GOT3 (cell line): ENCODE measurements at places on chromosomes 5 and 9.
A peak's percentile ranks its signal among the peaks of the same experiment; 100 is the strongest.

DNA sequence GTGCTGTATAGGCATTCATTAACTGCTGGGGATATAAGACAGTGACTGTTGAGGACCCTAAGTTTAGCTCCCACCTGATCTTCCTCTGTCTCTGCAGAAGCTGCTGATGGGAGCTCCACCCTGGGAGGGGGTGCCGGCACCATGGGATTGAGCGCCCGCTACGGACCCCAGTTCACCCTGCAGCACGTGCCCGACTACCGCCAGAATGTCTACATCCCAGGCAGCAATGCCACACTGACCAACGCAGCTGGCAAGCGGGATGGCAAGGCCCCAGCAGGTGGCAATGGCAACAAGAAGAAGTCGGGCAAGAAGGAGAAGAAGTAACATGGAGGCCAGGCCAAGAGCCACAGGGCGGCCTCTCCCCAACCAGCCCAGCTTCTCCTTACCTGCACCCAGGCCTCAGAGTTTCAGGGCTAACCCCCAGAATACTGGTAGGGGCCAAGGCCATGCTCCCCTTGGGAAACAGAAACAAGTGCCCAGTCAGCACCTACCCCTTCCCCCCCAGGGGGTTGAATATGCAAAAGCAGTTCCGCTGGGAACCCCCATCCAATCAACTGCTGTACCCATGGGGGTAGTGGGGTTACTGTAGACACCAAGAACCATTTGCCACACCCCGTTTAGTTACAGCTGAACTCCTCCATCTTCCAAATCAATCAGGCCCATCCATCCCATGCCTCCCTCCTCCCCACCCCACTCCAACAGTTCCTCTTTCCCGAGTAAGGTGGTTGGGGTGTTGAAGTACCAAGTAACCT, 22.1 kb downstream of the PCDHGC5 start:
- no peak for DNase-seq

DNA sequence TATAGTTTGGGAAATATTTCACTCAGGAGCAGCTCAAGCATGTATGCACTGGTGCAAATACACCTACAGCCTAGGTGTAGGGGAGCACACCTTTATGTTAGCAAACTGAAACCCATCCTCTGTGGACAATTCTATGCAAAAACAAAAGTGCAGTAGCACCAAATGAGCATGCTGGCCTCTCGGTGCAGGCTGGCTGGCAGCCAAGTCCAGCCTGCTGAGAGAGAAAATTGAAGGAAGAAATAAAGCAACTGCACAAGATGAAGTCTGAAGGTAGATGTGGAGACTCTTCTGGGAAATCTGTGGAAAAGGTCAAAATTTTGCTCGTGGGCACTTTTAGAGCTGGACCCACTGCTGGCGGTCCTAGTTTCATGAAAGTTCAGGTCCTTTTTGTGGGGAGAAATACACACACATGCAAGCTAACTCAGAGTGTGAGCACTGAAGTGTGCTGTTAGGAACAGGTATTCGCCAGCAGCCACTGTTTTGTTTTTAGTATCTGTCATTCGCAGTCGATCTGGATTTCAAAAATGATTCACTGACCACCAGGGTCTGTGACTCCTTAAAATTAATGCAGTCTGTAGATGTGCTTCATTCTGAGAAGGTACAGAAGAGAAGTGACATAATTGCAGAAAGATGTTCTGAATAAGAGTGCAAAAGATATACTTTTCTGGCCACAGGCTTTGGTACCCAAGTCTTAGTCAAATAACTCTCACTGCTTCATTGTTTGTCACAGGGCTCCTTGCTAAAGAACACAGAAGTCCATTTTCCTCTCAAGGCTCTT, 281.7 kb downstream of the PARP8 start:
- no peak for DNase-seq

DNA sequence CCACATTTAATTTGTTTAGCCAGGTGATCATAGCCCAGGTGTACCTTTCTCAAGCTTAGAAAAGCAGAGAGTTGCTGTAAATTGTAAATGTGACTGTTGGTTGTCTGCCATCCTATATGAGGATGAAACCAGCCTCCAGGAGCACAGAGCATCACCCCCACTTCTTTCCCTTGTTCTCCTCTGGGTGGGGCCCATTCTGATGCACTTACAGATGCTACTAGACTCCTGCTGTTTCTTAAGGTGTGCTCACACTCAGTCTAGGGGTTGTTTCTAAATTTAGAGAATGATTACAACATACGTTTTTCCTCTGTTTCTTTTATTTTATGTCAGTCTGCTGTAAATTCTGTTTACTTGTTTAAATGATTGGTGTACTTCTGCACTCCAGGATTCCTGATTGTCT, 10.5 kb downstream of the PTCD2 start:
- no peak for DNase-seq

GRCh38 chr9:108743901-108744371, 111.8 kb downstream of the ACTL7B start:
- DNase-seq, result no peak

DNA sequence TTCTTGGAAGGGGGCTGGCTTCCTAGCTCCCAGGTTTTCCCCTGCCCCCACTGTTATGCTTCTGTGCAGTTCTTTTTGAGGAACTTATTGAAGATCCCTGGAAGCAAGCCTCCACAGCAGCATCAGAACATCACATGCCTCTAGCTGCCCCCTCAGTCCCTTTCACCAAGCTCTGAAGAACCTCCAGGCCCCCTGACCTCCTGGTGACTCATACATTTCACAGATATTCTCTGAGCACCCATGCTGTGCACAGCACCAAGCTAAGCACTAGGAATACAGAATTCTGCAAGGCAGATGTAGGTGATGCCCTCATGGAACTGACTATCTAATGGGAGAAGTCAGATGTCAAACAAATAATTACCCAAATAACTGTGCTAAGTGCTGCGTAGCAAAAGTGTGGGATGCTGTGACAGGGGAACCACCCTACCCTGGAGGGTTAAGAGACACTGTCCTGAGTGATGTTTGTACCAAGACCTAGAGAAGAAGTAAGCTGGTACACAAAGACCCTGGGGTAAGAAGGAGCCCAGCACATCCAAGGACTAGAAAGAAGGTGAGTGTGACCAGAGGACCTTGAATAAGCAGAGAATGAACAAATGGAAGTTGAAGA, 213.7 kb upstream of the NR4A3 start:
- no peak for DNase-seq

DNA sequence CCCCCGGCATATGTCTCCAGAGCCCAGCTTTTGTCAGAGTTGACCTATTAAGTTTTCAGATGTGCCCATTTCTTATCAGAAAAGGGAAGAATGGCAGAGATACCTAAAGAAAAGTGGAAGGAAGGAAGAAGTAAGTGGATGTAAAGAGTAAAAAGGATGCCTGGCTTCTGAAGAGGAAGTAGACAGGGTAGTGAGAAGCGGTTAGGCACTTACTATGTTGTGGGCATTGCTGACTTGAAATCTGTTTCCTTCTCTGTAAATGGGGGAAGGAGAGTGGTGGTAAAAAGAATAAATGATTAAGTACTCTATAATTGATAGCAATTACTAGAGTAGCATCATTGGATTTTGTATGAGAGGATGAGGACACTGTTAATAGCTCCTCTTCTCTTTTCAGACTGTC, 9.9 kb downstream of the ANP32B start:
- no peak for DNase-seq

- no peak for DNase-seq
These were observed 190.5 kb downstream of the PIK3R1 start for GRCh38 chr5:68405784-68406743.

- no peak for DNase-seq
These were observed 258.4 kb downstream of the ZSWIM6 start for GRCh38 chr5:61590473-61590872.

DNA sequence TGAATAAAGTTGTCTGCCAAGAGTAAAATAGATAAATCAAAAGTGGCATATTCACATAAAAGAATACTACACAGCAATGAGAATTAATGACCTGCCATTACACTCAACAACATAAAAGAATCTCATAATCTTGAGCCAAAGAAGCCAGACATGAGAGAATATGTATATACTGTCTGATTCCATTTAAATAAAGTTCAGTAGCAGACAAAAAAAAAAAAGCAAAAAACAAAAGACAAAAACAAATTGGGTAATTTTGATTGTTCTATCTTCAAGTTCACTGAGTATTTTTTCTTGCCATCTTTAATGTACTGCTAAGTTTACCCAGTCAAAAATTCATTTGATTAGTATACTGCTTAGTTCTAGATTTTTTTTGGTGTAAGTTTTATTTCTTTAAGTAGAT, 87.9 kb upstream of the TRPC7 start:
- DNase-seq, result no peak

- peak; percentile 57 for DNase-seq
These were observed at the start of gene LHFPL2 for GRCh38 chr5:78648359-78649210. Gene LHFPL2 (minus strand): TSS chr5:78648772. CDS start chr5:78510213, 138,559 bp downstream.

DNA sequence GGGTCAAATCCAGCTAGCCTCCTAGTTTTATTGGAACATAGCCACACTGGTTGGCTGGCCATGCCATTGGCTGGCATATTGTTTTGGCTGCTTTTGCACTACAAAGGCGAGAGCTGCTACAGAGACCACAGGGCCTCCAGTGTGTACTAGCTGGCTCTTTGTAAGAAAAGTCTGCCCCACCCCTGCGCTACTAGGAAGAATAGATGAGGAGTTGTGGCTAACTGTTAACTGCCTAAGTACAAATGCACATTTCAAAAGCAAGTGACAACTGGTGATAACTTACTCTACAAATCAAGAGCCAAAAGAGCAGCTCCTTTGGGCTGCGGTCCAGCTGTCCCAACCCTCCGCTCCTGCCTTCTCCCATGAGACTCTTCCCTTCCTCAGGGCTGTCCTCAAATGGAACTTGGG, 63.9 kb downstream of the SERINC5 start:
- no peak for DNase-seq

DNA sequence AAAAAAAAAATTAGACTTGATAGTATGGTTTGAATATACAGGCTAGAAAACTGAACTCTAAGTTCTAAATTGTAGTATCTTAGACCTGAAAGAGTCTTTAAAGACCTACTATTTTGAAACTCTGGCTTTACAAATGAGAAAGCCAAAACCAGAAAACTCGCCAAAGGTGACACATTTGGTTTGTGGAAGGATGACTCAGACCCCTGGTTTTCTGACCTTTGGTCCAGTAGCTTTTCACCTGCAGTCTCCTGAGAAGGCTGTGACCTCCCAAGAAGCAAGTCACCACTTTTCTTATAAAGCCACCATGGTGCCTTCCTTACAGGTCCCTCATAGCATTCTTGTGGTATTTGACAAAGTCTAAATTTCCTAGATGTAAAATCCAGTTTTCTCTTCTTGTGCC, 102.1 kb upstream of the CEP78 start:
- DNase-seq, result no peak

GRCh38 chr9:98654247-98654646, 54.5 kb downstream of the GABBR2 start:
- no peak for DNase-seq

- DNase-seq, result no peak
These were observed 752.9 kb upstream of the SEMA6A start for GRCh38 chr5:117327511-117327910.

GRCh38 chr5:168850683-168851082, 271.5 kb upstream of the PANK3 start:
- DNase-seq, result no peak

- no peak for DNase-seq
These were observed 4.4 kb upstream of the PDE6A start for GRCh38 chr5:149948993-149949392.

DNA sequence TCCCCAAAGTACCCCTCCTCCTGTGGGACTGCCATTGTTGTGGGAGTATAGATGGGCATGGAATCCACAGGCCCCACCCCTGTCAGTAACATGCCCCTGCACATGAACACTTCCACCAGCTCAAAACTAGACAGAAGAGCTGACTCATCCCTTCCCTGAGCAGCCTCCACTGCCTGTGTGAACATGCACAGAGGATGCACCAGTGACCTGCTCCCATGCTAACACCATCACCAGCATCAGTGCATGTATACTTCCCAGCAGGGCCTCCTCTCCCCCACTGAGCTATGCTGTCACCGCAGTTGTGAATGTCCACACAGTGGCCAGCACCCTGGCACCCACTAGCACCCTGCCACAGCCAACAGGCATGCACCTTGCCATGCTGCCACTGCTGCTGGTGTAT, 939.8 kb downstream of the EFNA5 start:
- no peak for DNase-seq

GRCh38 chr5:305050-305449, 16.5 kb upstream of the AHRR start:
- no peak for DNase-seq

GRCh38 chr5:14268738-14269137, 125.6 kb downstream of the TRIO start:
- DNase-seq, result no peak

DNA sequence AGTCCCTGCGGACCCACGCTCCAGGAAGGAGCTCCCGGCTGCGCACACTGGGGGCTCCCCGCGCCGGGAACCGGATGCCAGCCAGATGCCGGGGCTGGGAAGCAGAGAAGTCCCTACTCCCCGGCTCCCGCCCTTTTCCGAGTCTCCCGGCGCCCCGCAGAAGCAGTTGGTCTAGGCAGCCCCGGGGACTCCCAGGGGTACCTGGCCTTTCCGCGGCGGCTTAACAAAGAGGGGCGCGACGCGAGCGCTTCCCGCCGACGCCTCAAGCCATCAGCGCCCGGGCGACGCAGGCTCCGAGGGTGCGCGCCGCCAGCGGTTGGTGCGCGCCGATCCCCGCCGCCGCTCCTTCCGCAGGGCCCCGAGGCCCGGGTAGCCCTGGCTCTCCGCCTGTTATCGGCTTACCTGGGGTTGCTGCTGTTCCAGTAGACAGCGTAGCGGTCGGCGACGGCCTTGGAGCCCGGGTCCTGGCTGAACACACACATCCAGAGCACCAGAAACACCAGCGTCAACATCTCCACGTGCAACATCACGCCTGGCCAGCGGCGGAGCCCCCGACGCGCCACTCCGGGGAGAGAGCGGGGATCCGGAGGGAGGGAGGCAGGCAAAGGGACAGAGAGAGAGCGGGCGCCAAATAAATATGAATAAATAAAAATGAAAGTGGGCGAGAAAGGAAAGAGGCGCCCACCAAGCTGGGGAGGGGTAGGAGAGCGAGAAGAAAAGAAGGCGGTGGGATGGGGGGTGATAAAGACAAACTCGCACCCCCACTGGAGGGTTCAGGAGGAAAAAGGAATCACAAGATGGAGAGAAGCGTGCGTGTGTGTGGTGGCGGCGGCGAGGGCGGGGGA, 428 bp downstream of the EFNA5 start:
- no peak for DNase-seq

- no peak for DNase-seq
These were observed 88.8 kb upstream of the TTC23L start for GRCh38 chr5:34750206-34750605.

DNA sequence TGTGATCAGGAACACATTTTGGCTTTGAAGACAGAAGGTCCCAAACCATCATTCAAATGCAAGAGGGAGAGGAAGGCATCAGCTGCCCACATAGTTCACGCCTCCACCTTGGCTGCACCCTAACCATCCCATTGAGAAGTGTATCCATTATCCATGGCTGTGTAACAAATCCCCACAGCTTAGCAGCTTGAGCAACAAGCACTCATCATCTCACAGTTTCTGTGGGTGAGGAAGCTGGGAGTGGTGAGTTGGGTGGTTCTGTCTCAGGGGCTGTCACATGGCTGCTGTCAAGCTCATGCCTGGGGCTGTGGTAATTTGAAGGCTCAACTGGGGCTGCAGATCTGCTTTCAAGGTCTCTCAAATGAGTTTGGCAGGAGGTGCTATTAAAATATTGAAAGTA, 23.0 kb upstream of the CEP72 start:
- DNase-seq, result no peak
